ENCODE measurements at places on chromosomes 2 and 18. TPM values are rescaled to one million over a fixed set of nuclear protein-coding genes. Genes with fewer than 3 reads are reported as not detected.
A peak's percentile ranks its signal among the peaks of the same experiment; 100 is the strongest.

- DNase-seq = peak; percentile 21
These were observed 8.7 kb upstream of the KIAA2012 start for GRCh38 chr2:202064171-202064880.

GRCh38 chr2:51734115-51734514 is 702.2 kb upstream of the NRXN1 start:
- DNase-seq = peak; percentile 66

GRCh38 chr2:219254590-219255201 is 978 bp upstream of the TUBA4A start:
- DNase-seq = no peak

- no peak for DNase-seq
These were observed 301.6 kb upstream of the STON1 start for GRCh38 chr2:48228345-48228684.

GRCh38 chr2:60383401-60384143 is 169.9 kb downstream of the BCL11A start:
- no peak for DNase-seq

- no peak for DNase-seq
These were observed 158.6 kb downstream of the ALPK2 start for GRCh38 chr18:58470292-58470691.

GRCh38 chr2:86223140-86223926 is 24.1 kb downstream of the MRPL35 start:
- no peak for DNase-seq

DNA sequence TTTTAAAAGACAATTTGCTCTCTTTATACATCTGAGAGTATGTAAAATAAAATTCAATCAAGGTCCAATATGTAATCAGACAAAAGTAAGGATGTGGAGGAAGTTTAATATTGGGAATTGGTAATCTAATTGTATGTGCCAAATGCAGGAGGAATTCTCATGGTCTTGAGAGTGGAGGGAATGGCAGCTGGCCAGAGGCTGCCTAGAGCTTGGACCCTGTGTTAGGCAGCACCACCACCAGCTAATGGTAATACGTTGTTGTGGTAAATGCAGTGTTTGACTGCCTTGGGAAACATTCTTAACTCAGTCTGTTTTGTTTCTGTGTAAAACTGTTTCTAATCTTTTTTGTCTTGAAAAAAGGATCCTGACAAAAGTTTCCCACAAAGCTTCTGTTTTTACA is 30.0 kb downstream of the GALNT1 start:
- DNase-seq = no peak

DNA sequence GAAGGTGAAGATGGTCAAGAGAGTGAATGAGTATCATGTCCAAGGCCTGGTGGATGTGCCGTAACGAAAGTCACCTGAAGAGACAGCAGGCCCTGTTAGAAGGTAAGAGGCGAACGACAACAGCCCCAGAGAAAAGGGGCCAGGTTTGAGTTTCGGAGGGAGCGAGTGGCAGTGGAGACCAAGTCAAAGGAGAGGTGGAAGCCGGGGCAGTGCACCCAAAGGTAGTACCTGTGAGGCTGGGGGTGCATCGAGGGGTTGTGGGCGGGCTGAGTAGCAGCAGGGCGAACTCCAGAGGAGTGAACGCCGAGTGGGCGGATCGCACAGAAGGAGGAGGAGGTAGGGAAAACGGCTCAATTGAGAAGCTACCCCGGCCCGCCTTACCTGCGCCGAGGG is 358 bp downstream of the USP37 start:
- no peak for DNase-seq

GRCh38 chr2:238720232-238720672 is 127.6 kb upstream of the TWIST2 start:
- DNase-seq = peak; percentile 98

GRCh38 chr2:206083602-206084438 is 2.2 kb downstream of the INO80D start:
- peak; percentile 35 for DNase-seq

DNAJC5G gene
- total RNA-seq = not detected

MRPL53 gene
- 115 TPM for total RNA-seq

TEX44 gene
- not detected for total RNA-seq

ZNF2 gene
- total RNA-seq = 4.1 TPM

LBX2 gene
- total RNA-seq = not detected

ASAP2 gene
- 80.8 TPM for total RNA-seq

Data from MCF 10A (cell line).